ENCODE measurements at places on chromosomes 5 and 9.

DNA sequence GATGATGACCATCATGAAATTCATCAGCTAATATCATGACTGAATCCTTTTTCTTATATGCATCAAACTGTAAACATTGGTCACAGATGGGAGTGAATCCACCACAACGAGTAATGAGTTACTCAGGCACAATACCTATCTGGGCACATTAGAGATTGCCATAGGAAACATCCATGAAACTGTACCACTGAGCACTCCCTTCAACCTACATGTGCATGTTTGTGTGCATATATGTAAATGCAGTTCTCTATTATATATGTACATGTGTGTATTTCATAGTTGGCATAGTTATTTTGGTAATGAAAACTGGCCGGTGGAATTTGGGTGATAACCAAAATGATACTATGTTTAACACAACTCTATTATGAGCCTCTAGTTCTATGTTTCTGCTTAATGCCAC, 387.3 kb upstream of the ARRDC3 start:
- no peak for DNase-seq

DNA sequence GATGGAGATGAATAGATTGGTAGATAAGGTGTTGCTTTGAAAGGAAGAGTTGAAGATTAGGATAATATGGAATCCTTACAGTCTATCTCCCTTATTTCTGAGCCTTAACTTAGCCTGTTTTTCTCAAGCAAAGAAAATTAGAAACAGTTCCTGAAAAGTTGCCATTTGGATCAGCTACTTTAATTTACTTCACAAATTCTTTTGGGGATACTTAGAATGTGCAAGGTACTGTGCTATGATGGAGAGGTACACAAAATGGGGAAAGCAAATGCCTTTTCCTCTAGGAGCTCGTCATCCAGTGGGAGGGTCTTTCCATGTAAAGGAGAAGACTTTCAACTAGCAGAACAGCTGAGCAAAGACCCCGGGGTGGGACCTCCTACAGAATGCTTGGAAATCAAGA, 51.1 kb upstream of the SMARCA2 start:
- DNase-seq: no peak

- DNase-seq: no peak
Observed at GRCh38 chr5:43833961-43834360, 231.0 kb downstream of the NNT start.

DNA sequence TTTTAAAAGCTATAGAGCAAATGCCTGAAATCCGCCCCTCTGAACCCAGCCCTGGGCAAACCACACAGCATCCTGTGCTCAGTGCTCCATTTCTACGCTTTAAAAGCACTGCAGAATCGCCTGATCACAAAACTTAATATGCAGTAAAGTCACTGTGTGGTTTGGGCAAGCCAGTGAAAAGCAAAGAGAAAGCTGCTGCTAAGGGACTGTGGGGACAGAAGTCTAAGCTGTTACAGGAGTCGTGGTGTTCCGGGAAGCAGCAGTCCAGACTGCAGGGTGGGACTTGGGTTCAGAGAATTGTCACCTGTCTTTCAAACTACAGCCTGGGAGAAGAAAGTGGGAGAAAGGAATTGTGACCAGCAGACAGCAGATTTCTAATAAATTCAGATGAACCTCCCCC, 8.2 kb downstream of the RAPGEF1 start:
- DNase-seq: no peak

DNA sequence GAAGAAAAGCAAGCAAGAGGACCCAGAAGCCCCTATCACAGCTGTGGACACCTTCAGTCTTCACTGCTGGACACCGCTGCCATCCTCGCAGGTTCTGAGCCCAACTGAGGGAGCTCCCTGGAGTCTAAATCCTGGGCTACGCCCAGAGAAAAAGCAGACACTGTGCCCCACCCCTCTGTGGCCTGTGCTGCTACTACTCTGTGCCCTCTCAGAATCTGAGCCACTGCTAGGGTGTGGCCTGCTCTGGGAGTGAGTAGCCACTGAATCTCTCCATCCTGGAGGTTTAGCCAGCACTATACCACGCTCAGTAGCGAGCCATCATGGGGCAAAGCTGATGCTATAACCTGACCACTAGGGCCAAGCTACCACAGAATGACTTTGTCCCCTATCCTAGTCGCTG, 338.2 kb downstream of the NPR3 start:
- no peak for DNase-seq

DNA sequence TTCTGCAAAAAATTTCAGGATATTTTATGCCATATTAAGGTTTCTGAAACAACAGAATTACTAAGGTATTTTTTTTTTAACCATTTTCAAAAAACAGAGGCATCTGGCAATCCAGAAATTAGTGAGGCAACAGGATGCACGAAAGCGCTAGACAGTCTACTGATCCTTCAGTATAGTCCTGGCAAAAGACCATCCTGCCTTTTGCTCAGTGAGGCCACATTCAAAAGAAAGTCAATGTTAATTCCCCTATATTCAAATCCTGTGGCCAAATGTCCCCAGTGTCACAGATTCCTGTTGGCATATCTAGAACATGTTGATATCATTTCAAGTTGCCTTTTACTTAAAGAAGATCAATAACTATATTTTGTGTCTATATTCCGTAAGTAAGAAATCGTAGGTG, 13.1 kb upstream of the NFIB start:
- no peak for DNase-seq

DNA sequence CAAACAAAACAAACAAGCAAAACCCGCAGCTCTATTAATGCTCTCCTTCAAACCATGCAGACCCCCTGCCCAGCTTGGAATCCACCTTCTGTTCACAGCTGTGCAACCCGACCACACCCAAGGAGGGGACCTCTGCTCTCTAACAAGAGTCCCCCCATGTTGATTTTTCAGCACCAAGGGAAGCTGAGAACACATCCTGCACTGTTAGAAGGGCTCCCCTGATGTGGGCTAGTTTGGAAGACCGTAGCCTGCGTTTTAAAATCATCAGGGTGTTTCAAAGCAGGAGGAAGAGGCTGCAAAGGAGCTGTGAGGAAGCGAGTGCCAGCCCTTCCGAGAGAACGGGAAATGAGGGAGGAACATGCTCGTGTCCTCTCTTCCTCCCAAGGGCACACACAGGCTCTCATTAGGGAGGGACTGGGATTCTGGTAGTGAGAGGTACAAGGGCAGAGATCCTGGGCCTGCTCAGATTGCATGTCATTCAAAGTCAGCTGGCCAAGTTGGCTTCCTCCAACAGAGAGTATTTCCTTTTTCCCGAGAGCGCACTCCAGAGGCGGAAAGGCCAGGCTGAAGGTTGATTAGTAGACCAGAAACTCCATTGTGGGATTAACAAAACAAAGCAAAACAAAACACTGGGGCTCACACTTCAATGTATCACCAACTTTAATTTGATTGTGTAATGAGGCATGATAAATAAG, 185.9 kb downstream of the SEMA6A start:
- DNase-seq: no peak

DNA sequence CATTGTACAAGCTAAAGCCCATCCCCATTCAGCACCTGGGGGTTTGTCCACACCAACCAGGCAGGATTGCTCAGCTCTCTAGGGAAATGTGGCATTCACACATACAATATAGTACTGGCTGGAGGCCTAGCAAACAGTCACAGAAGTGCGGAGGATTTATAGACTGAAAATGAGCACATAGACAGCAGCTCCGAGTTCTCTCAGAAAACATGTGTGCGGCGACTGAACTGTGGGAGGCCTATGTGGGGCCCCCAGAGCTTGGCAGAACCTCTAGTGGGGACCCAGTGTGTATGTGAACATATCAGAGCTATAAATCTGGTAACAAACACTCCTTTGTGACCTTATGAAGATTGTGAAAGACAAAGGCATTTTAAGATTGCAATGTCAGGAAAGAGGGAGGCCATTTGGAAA, 431.1 kb downstream of the DTWD2 start:
- DNase-seq: no peak

All from tibial artery (tissue), 4 donors.